Activated CD4-positive, alpha-beta T cell treated with anti-CD3 and anti-CD28 coated beads, Interleukin-2, Interleukin-6, amounts not matched to agents 100 ng/mL and 50 ng/mL, durations not matched to agents 16 hours and 8 hours (primary cell): ENCODE measurements at places on chromosomes 12 and 14.
A peak's percentile ranks its signal among the peaks of the same experiment; 100 is the strongest.

DNA sequence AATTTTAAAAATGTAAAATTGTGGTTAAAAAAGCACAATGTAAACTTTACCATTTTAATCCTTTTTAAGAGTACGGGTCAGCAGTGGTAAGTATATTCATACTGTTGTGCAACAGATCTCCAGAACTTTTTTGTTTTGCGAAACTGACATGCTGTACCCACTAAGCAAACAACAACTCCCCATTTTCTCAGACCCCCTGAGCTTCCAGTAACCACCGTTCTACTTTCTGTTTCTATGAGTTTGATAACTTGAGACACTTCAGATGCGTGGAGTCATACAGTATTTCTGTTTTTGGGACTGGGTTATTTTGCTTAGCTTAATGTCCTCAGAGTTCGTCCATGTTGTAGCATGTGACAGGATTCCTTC lies 38.0 kb downstream of the CHST11 start:
- peak; percentile 56 for DNase-seq

DNA sequence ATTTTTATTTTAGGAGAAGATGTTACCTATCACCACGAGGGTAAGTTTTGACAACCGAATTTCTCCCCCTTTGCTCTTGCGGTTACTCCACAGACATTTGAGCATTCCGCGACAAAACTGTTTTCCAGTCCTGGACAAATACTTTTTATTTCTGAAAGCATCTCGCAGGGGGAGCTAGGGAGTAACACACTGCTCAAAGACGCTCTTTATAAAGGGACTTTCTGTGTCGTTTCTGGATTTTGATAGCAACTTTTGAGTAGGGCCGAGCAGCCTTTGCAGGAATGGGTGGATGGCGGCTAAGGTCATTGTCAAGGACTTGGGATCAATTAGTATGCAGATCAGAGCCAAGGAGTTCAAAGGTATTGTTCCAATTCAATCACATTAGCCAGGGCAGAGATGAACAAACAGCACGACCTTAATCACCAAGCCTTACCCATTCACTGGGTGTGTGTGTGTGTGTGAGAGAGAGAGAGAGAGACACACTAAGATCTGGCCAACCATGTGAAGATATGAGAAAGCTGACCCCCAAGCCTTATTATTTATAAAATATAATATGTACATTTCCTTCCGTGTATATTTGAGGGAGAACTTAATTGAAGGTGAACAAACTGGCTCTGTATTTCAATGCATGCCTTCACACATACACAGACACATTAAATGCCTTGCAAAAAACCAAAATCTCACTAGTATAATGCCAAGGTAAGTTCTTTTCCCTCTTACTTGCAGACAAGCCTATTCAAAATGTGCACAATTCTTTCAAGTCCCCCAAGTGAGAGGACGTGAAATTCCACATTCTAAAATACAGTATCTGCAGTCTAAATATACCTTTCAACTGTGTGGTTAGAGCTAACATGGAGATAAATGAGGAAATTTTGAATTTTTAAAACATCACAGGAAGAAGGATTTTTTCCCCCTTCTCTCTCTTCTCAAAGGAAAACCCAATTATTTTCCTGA lies 613.8 kb downstream of the VRK1 start:
- no peak for DNase-seq

DNA sequence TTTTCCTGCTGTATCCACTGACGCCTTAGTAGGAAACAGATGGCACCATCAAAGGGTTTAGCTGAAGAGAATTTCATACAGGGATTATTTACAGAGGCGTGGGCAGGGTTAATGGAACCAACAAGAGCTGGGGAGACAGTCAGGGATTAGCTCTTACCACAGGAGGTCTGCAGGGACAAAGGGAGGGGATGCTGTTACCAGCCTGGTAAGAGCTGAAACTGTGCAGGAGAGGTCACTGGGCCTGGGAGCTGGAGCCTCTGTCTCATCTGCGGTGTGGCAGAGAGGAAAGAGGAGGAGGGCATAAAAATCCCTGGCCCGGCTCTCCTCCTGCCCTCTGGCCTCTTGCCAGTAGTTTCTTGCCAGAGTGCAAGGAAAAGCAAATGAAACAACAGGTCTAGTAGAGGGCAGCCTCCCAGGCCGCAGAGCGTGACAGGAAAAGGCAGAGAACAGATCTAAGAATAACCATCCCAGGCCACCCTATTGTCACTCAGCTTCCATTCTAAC lies 18.9 kb upstream of the POC1B start:
- DNase-seq = no peak

GRCh38 chr14:70744641-70745040 lies 64.7 kb downstream of the MAP3K9 start:
- no peak for DNase-seq

GRCh38 chr12:89351489-89352241 lies 636 bp downstream of the DUSP6 start:
- peak; percentile 43 for DNase-seq

- no peak for DNase-seq
Measured at GRCh38 chr12:3534511-3534910, 43.5 kb downstream of the PRMT8 start.

DNA sequence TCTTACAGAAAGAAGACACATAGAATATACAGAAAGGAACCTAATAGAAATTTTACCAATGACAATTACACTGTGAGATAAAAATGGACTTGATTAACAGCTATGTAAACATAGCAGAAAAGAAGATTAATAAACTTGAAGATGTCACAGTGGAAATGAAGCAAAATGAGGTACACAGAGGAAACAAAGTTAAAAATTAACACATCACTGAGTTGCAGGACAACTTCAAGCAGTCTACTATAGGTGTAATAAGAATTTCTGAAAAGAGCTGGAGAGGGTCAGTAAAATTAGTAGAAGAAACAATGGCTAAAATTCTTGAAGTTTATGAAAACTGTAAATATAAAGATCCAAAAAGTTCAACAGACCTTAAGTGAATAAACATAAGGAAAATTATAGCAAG lies 738.7 kb downstream of the C12orf50 start:
- no peak for DNase-seq

GRCh38 chr12:20696181-20696905 lies 1.2 kb downstream of the SLCO1C1 start:
- DNase-seq = no peak
